ENCODE measurements at places on chromosomes 16 and 17.

GRCh38 chr16:49472598-49472997 is 99.0 kb downstream of the C16orf78 start:
- DNase-seq = no peak

DNA sequence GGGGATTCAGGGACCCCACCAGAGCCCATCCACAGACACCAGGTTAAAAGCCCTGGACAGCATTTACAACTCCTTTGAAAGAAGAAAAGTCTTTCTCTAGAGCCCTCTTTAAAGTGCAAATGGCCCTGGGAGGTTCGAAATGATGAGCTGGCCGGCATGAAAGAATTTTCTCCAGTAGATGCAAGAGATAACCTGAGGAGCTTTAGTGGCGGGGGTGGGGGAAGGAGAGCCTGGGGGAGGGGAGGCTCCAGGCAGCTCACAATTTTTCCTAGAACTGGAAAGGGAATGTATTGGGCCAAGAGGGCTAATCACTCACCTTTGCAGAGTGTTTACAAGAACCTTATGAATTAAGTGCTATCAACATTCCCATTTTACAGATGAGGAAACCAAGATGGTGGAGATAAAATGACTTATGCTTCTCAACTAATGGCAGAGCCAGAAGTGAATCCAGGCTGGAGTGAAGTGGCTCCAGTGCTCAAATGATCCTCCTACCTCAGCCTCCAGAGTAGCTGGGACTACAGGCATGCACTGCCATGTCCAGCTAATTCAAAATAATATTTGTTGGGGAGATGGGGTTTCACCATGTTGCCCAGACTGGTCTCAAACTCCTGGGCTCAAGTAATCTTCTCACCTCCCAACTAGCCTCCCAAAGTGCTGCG is 4.2 kb upstream of the CDH1 start:
- DNase-seq = no peak

GRCh38 chr17:59378675-59379074 is 47.2 kb downstream of the YPEL2 start:
- peak; percentile 95 for DNase-seq

GRCh38 chr17:76643553-76644148 is at the start of gene ST6GALNAC1:
ST6GALNAC1 (minus strand) TSS chr17:76643757; CDS start chr17:76643638, 119 bp downstream.
- DNase-seq = no peak

DNA sequence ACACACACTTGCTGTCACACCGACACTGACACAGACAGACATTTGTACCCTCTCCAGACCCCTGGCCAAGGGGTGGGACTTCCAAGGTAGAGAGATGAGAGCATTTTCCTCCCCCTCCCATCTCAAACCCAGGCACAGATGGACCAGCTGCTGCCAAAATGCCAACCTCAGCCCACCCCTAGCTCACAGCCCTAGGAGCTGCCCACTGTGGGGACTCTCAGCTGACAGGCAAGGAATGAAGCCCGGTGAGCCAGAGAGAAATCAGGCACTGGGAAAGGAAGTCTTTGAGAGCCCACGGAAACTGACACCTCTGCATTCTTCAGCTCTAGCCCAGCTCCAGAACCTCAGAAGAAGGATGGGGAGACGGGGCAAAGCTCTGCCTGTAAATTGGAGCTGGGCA is 2.8 kb downstream of the ETV4 start:
- no peak for DNase-seq
